ENCODE measurements at places on chromosomes 2 and 18.

DNA sequence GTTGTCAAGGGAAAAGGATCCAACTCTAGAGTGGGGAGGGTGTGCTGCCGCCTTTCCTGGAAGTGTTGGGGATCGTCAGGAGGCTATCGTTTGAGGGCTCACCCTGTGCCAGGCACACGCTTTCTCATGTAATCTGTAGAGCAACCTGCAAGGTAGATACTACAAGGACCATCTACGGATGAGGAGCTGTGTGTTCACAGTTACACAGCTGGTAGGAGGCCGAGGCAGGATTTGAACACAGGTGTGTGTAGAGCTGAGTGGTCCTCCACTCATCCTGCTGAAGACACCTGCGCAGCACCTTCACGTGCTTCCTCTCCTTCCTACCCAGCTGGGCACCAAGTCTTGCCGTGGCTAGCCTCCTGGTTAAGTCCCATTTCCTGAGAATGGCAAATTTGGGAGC is 68.3 kb downstream of the MARCO start:
- DNase-seq = no peak

DNA sequence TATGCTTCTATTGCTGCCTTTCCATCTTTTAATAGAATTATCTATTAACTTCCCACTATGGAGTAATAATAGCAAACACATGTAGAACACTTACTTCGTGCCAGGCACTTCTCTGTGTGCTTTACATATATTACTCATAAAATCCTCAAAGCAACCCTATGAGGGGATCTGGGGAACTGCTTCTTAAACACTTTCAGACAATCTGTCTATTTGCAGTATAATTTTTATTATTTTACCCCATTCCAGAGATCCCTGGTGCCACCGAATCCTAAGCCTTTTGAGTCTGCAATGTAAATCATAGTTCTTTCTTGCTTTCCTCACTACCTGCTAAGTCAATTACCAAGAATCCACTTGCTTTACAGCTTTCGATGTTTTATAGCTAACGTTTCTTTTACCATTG is 25.6 kb upstream of the GCFC2 start:
- DNase-seq = no peak

DNA sequence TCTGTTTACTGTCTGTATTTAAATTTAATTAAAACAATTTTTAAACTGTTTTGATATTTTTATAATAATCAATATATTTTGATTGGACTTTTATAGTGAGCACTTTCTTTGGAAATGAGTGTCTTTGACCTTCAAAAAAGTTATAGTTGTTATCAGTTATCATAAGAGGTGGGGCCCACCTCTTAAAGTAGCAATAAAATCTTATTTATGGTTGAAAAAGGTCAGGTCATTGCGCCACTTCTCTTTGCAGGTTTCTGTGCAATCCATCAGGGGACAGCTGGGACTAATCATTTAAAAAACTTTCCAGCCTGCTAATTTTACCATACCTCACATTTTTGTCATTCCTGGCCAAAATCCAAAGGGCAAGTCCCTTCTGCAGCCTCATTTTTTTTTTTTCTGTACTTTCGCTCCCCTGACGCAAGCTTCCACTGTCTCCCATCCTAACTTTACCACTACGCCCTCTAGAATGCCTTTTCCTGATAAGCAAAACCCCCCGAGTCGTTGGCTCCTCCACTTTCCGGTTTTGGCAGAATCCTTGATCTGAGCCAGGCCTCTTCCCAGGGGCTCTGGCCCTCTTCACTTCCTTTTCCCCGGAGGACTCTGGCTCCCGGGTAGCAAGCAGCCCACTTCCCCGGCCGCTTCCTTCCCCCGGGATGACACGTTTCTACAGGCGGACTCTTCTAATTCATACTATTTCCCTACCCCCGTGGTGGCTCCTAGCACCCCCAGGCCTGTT is 1.1 kb upstream of the SEH1L start:
- no peak for DNase-seq

DNA sequence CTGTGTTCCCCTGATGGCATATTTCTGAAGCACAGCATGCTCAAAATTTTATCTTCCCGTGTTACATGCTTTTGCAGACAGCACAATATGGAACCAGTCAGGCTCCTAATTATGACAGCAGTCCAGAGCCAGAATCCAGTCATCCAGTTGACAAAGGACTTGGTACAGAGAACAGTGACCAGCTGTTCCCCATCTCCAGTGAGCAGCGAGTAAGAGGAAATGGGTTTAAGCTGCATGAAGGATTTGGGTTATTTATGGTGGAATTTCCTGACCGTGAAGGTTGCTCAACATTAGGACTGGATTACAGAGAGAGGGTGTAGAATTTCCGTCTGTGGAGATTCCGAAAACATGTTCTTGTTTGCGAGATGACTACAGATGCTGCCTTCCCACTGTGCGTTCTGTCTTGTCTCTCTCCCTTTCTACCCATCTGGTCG is 24.4 kb downstream of the SGPP2 start:
- DNase-seq = no peak

GRCh38 chr2:190794377-190794776 is 86.2 kb upstream of the GLS start:
- DNase-seq = no peak

- peak; percentile 68 for DNase-seq
These were observed 14.6 kb downstream of the ZEB2 start for GRCh38 chr2:144505245-144505831.

- no peak for DNase-seq
These were observed 8.9 kb upstream of the MYCN start for GRCh38 chr2:15931319-15931890.

DNA sequence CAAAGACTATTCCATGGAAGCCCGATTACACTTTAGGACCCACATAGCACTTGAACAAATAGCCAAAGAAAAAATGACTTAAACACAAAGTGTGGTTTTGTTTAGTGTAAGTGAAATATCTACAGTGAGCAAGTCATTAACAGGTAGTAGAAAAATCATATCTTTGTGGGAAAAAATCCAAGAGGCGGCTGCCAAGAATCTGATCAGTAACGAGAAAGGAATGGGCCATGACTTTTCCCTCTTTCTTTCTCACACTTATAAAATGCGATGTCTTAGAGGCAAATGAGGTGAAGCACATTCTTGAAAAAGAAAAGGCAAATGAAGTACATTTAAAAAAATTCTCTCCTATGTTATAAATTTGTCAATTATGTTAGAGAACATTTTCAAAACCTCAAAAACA is 12.9 kb upstream of the GEMIN6 start:
- DNase-seq = no peak

DNA sequence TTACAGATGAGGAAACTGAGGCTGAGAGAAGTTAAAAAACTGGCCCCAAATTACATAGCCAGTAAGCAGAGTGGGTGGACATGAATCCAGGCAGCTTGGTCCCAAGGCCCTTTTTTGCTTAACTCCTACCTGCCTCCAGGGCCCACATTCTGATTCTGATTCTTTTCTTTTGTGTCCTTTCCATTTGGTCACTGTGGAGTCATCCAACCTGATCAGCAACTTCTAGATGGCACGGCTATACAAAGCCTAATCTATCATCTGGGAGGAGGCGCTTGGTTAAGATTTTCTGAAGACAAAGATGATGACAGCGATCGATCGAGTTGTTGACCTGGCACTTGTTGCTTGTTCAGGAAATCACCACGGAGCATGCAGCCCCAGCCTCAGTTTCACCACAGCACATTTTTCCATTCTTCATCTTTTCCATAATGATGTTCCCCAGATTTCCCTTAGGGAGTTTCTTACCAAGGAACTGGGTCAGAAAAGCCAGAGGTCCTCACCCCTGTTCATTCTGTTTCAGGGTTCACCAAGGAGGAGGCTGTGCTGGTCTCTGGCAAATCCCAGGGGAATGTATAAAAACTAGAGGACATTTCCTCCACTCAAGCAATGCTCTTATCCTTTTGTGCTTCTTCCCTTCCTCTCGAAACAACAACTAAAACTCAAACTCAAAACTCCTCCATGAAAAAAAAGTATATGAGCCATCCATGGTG is 6.9 kb upstream of the IGFBP2 start:
- no peak for DNase-seq

- no peak for DNase-seq
These were observed 81.2 kb downstream of the XIRP2 start for GRCh38 chr2:166969486-166969885.

GRCh38 chr2:8030573-8031303 is 651.1 kb upstream of the ID2 start:
- no peak for DNase-seq

- DNase-seq = no peak
These were observed 16.2 kb downstream of the CEP68 start for GRCh38 chr2:65072181-65072970.

DNA sequence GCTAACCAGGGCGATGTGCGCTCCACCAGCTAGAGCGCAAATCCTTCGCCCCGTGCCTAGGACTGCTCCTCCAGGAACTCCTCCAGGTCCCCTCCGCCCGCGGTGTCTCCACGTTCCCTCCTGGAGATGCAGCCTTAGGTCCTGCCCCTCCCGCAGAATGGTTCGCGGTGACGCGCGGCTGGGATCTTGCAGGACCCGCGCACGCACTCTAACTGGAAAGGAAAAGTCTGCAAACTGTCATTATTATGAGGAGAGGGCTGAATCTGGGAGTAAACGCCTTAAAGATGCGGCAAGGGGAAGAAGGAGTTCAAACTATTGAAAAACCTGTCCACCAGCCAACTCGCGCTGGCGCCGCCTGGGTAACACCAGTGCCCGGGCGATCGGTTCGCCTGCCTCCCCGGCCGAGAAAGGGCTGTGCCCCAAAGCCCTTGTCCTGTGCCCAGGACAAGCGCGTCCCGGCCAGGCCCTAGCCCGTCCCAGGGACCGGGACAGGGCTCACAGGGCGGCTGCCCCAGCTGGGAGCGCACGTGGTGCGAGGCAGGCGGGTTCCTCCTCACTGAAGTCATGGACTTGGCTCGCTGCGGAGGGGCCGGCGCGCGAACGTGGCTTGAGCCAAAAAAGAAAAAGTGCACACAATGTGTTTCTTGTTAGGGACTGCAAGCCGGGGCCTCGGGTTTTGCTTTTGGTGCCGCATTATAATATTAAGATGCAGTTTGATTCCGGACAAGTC is 5.5 kb upstream of the ID2 start:
- no peak for DNase-seq

- no peak for DNase-seq
These were observed 22.4 kb downstream of the B4GALT6 start for GRCh38 chr18:31661965-31662364.

DNA sequence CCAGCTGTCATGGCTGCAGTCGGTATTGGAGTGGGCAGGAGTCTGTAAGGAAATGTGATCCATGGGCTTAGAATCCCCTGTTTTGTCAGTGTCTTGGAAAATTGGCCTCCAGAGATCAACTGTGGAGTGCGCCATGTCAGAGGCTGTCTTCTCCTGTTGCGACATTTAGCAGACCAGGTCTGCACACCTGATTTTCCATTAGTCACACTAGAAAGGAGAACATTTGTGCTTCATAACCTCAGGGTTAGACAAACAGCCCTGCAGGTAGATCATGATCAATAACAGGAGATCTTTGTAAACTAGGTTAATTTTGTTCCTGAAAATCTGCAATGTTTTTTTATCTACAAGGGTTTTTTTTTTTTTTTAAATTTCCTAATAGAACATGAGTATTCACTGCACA is 28.0 kb downstream of the LDLRAD4 start:
- DNase-seq = no peak

GRCh38 chr2:88451811-88452564 is 505 bp downstream of the FOXI3 start:
- no peak for DNase-seq

GRCh38 chr2:44038277-44038676 is 42.5 kb upstream of the LRPPRC start:
- no peak for DNase-seq

DNA sequence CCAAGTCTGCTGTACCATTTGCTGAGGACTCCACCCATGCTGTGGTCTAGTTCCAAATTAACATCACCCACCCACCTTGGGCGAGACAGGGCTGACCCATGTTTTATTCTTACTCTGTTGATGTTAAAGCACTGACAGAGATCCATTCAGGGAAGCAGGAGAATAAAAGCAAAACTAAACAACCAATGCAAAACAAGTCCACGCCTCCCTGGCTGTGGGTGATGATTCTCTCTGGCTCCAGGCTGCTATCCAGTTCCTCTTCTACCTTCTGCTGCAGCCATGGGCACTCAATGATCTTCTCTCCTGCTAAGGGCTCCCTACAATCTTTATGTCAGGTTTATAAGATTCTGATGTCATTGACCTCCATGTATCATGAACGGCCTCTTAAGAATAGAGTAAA is 786.6 kb upstream of the ID2 start:
- DNase-seq = no peak

- DNase-seq = no peak
These were observed 1384.8 kb downstream of the RPIA start for GRCh38 chr2:90076311-90076710.

- peak; percentile 42 for DNase-seq
These were observed 479 bp downstream of the RNMT start for GRCh38 chr18:13726972-13727331.

- DNase-seq = no peak
These were observed 70.2 kb downstream of the TMEFF2 start for GRCh38 chr2:192124571-192124970.

GRCh38 chr18:41982942-41983660 is 28.1 kb downstream of the PIK3C3 start:
- DNase-seq = no peak

DNA sequence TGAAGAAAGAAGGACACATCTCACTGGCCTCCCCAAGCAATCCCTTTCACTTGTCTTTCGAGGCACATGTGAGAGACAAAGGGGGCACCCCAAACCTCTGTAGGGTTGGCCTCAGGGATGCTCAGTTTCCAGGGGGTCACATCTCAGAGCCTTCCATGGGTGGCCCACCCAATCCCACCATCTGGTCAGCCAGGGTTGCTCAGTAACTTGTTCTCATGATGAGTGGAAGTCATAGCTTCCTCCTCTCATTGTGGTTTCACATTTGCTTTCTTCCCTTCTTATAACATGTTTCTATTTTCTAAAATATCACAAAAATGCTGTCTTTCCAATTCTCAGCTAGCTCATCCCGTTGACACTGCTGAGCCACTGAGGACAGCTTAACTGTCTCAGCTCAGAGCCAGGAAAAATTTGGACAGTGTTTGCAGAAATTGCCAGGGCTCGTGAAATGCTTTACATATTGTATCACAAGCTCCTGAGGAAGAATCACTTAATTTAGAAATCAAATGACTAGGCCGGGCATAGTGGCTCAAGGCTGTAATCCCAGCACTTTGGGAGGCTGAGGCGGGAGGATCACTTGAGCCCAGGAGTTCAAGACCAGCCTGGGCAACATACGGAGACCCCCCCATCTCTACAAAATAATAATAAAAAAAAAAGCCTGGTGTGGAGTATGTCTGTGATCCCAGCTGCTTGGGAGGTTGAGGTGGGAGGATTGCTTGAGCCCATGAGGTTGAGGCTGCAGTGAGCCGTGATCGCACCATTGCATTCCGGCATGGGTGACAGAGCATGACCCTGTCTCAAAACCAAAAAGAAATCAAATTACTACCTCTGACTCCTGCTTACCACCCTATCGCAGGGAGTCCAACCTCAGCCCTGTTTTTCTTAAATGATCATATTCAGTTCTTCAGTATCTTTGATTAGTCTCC is 129.3 kb downstream of the PRKCE start:
- DNase-seq = no peak

- DNase-seq = no peak
These were observed 184.9 kb upstream of the PARD3B start for GRCh38 chr2:204360218-204361007.
